HT-29 (cell line): ENCODE measurements at places on chromosomes 7 and 10. TPM values are rescaled to one million over a fixed set of nuclear protein-coding genes. Genes with fewer than 3 reads are reported as not detected.

PIP gene
- total RNA-seq = not detected in 2 replicates

DNA sequence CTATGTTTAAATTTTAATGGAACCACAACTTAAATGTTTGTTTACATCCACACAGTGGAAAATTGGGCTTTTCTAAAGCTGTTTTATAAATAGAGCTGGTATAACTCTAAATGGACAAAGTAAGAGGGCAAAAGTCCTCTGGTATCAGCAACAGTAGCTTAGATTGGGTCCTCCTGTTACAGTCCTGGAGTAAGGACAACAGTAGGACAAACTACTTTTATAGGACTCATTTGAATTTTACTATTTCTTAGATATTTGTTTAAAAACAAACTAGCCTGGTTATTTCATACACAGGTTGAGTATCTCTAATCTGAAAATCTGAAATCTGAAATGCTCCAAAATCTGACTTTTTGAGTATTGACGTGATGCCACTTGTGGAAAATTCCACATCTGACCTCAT is 8.4 kb downstream of the VCL start:
- DNase-seq = no peak

CCL24 gene
- total RNA-seq = not detected in 2 replicates

GRCh38 chr10:4607681-4608080 is 218.3 kb upstream of the AKR1E2 start:
- no peak for DNase-seq

- no peak for DNase-seq
These were observed 22.1 kb upstream of the ZC3HAV1 start for GRCh38 chr7:139131601-139132041.

BTRC gene
- total RNA-seq = 3.0 TPM in 2 replicates

SCD gene
- 253 and 267 TPM in 2 replicates for total RNA-seq

WNT2 gene
- total RNA-seq = not detected in 2 replicates

HTRA1 gene
- not detected in 2 replicates for total RNA-seq

FAM25G gene
- total RNA-seq = not detected in 2 replicates

DNA sequence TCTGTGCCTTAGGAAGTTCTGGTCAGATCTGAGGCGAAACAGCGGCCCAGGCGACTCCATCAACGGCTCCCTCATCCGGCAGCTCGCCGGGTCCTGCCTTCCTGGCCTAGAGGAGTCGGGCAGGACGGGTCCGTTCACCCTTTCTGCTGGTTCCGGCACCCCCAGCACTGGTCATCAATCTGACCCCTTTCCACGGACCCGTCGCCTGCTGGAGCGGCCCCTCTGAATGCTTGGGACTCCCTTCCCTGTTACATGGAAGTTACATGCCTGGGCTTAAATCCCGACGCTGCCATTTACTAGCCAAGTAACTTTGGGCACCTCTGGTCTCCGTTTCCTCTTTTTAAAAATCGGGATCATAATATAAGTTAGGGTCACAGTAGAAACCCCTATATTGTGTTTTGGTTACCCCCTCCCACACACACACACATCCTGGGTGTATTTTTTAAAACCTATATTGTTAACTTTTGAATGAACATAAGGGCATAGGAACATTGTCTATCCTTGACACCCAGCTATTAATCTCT is 607 bp upstream of the GGCT start:
- DNase-seq = no peak

- DNase-seq = no peak
These were observed 448.1 kb upstream of the PODXL start for GRCh38 chr7:132004529-132004928.

GRCh38 chr10:62073429-62073828 is 171.9 kb downstream of the ARID5B start:
- DNase-seq = no peak

- peak; percentile 42 for DNase-seq
These were observed 112.5 kb downstream of the DOCK1 start for GRCh38 chr10:127017541-127018297.

GRCh38 chr10:3578682-3579081 is 206.3 kb downstream of the KLF6 start:
- no peak for DNase-seq

PRXL2A gene
- total RNA-seq = 8.6 and 9.3 TPM in 2 replicates

DNA sequence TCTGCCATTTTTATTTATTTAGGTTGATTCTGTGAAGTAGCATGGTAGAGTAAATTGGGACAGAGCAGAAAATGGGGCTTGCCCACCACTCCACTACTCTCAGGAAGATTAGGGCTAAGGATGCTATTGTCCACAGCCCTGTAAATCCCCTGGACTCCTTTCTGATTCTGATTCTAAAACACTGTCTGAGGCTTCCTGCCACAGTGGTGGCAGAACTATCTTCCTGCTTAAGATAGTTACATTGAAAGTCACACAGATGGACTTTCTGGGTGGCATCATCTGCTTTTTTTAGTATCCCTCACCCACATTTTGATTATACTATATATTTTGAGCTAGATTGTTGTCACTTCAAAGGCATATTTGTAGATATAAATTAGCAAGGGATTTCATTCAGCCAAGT is 50.0 kb downstream of the SPAM1 start:
- DNase-seq = no peak

DNA sequence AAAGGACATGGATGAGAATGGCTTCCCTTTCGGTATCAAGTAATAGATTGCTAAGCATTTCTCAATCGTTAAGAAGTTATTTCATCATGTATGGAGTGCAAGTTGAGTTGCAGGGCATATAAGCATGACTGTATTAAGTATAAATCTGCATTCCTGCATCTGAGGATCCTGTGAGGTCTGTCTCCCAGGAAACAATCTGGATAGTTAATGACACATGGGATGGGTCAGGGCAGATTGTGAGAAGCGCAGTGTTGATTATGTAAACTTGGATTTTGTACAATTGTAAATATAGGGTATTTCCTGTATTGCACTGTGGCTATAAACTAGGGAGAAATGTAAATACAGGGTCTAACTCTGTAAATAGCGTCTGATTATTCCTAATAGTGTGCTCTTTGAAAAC is 102.6 kb downstream of the PLXDC2 start:
- peak; percentile 36 for DNase-seq

STOX1 gene
- total RNA-seq = 0.69 and 2.5 TPM in 2 replicates

- peak; percentile 51 for DNase-seq
These were observed 5.4 kb downstream of the AGBL3 start for GRCh38 chr7:134991469-134992339.

ESYT2 gene
- 75.4 and 76.4 TPM in 2 replicates for total RNA-seq

EXOC4 gene
- 59.8 and 63.2 TPM in 2 replicates for total RNA-seq

ZC3HAV1 gene
- total RNA-seq = 35.9 and 38.2 TPM in 2 replicates

DNA sequence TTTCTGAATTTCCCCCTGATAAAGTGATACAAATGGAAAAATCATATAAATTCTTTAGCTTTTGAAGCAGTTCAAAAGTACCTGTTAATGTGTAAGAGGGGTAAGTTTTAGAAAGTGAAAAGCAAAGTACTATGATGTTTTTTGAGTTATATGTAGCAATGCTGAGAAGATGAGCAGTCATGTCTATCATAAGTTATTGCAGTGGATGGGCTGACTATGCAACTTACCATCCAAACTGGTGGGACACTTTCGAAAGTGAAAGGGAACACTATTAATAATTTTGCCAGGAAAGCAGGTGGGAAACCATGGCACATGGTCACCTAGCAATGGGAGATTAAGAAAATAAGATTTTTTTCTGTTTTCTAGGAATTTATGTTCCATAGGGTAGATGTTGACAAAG is 4.1 kb downstream of the MINPP1 start:
- DNase-seq = no peak

DNA sequence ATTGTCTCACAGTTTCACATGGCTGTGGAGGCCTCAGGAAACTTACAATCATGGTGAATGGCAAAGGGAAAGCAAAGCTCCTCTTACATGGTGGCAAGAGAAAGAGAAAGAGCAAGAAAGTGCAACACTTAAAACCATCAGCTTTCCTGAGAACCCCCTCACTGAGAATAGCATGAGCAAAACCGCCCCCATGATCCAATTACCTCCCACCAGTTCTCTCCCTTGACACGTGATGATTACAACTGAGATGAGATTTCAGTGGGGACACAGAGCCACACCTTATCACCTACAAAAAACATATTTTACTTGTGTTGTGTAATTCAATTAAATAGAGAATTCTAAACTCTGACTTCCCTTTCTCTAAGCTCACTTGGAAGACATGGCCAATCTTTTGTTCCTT is 80.2 kb downstream of the SEMA3C start:
- no peak for DNase-seq

GRCh38 chr7:80529362-80529761 is 17.5 kb upstream of the GNAT3 start:
- DNase-seq = no peak

SNX10 gene
- 0.23 TPM in 1 of 2 replicates, not detected in the other for total RNA-seq

OPN4 gene
- total RNA-seq = not detected in 2 replicates

GRCh38 chr7:5766321-5766761 is 15.1 kb downstream of the RNF216 start:
- no peak for DNase-seq

LRIT1 gene
- total RNA-seq = not detected in 2 replicates

DNA sequence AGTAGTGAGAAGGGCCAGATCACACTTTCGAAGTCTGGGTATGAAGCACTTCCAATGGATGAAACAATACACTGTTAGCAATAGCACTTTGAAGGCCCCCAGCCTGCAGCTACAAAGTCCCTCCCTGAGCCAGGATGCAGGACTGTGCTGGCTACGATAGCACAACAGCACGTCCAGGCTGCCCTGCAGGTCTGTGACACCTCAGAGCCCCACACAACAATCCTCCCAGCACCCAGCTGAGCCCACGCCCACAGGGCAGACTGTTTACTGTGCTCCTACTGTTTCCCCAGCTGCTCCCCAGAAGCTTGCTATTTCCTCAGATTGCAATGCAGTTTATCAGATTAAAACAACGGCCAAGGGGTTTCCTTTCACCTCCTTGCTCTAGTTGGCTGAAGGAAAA is 71.4 kb downstream of the HTR5A start:
- no peak for DNase-seq

DNA sequence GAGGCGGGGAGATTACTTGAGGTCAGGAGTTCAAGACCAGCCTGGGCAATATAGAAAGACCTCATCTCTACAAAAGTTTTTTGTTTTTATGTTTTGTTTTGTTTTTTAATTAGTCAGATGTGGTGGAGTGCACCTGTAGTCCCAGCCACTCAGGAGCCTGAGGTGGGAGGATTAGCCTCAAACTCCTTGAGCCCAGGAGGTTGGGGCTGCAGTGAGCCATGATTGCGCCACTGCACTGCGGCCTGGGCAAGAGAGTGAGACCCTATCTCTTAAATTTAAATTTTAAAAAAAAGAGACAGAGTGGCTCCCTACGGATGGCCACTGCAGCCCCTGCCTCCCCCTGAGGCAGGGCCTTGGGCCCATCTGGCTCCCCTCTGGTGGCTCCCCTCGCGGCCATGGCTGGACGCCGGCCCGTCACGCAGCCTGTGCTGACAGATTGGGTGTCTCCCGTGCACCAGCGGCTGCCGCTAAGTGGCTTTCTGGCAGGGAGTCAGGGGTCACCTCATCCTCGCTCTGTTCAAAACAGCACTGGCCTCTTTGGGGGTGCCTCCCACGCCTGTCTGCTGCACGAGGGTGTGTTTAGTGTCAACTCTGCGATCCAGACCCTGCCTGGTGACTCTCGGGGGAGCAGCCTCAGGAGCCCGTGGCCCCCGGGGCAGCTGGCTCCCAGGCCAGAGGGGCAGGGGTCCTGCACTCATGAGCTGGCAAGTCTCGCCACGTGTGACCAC is 44.4 kb upstream of the ELN start:
- no peak for DNase-seq

- DNase-seq = no peak
These were observed 486.4 kb upstream of the FOXK1 start for GRCh38 chr7:4195660-4196059.

ATG9B gene
- total RNA-seq = 0.47 and 1.0 TPM in 2 replicates

DNA sequence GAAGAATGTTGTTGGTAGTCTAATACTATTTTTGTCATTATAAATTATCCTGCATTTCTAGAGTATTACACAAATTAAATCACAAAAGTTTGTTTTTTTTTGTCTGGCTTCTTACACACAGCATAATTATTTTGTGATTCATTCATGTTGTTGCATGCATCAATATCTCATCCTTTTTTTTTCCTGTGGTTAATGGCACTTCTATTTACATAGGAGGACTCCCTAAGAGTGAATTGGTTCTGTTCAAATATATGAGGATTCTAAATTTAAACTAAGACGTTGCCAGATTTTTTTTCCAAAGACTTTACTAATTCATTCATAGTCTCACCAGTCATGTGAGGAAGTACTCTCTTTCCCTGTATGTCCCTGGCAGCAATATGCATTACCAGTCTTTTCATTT is 303.3 kb downstream of the GPR37 start:
- no peak for DNase-seq

GRCh38 chr10:34504534-34504933 is 310.6 kb downstream of the PARD3 start:
- no peak for DNase-seq

GRCh38 chr7:137354961-137355360 is 11.4 kb upstream of the PTN start:
- DNase-seq = no peak

DNA sequence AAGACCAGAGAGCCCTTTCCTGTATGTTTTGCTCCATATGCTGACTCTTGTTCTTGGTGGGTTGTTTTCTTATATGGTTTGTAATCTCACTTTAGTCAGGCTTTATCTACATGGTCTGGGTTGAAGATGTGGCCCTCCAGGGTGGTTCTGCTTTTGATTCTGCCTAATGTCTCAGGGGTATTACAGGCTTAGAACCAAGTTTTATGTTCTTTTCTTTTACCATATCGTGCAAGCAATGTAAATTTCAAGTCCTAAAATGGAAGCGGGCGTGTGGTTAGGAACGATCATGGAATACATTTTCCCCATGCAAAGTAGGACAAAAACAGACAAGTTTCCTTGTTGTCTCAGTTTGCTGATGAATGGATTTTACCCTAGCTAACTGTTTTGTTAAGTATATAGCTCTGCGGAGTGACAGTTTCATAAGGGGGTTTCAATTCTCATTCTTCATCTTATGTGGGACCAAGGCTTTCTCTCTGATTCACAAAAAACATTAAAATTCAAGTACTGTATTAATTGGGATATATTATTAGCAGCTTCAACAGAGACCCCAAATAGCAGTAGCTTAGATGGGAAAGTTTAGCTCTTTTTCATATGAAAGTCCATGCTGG is 58.7 kb downstream of the MTURN start:
- no peak for DNase-seq

SEC31B gene
- 1.2 and 2.0 TPM in 2 replicates for total RNA-seq

SPDYE5 gene
- not detected in 2 replicates for total RNA-seq

NXPH1 gene
- not detected in 2 replicates for total RNA-seq

DNA sequence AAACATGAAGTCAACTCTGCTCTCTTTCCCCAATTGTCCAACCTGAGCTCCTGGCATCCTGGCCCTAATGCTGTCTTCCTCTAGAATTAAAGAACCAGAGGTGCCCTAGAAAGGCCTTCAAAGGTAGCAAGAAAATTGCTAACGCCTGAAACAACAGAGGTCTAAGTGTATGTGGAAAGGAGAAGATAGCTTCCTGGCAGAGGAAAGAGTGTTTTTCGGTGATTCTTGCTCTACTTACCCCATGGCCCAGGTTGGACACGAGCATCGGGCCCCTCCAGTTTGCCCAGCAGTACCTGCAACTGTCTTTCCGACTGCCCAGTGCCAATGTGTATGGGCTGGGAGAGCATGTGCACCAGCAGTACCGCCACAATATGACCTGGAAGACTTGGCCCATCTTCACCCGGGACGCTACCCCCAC is 22.2 kb downstream of the MGAM2 start:
- DNase-seq = no peak

ZNF488 gene
- 6.6 and 6.8 TPM in 2 replicates for total RNA-seq
